Activated naive CD4-positive, alpha-beta T cell (primary cell): ENCODE measurements at places on chromosomes 7 and 10.

DNA sequence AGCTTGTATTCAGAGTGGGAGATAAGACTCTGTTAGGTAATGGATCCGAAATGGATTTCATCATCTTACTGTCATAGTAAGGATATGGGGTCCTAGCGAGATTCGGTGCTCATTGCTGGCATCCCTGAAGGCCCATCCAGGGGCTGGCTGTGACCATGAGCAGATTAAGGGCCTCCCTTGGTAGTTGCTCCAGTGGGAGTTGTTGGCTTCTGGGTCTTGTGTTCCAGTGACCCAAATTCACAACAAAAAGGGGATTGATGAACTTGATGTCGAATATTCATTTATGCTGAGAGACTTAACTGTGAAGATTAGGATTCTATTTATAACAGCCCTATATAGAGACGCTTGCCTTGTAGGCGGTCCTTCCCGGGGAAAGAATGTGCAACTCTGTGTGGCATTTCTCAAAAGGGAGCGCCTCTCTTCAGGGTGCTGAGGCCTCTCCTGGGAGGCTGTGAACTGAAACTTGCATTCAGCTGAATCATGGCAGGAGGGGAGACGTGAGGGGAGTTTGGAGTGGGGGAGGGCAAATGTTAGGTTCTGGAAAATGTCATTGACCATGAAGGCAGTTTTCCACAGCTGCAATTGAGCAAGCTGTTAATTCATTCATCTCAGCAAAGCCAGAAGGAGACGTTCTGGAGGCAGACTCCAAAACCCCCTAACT lies 233.1 kb upstream of the FZD8 start:
- DNase-seq: no peak

- DNase-seq: no peak
These were observed 563.3 kb upstream of the SORCS1 start for GRCh38 chr10:107727767-107728317.

GRCh38 chr10:101682172-101682825 lies 12.7 kb downstream of the FBXW4 start:
- no peak for DNase-seq

DNA sequence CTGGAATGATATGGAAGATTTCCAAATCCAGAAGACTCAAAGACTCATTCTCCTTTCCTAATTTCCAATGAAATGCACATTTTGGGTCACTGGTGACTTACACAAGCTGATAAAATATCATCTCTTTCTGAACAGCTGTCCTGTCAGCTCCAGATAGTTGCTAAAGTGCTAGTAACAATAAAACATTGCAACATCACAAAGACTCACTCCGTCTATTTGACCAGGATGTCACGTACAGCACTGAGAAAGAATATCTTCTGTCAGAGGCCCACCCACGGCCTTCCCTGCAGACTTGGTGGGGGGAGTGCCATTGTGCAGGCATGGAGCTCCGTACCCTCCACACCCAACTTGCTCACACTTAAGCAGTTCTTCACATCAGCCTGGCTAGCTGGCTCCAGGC lies 78.9 kb upstream of the EGR2 start:
- no peak for DNase-seq

GRCh38 chr7:130831817-130832481 lies 97.9 kb upstream of the KLF14 start:
- DNase-seq: no peak

DNA sequence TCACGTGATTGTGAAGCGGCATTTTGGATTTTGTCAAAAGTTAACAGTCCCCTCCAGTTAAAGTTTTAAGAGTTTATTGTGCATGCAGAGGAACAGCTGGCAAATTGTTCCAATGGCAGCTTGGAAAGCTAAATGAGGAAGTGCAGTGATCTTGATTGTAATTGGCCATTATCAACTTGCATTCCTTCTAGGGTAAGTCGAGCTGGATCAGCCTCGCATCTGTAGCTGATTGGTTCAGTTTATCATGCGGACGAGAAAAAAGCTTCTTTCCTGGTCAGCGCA lies 566 bp downstream of the ZNF789 start:
- no peak for DNase-seq

GRCh38 chr7:127347567-127348246 lies 44.8 kb downstream of the ZNF800 start:
- DNase-seq: peak; percentile 70

- DNase-seq: no peak
These were observed 87.3 kb downstream of the LYZL2 start for GRCh38 chr10:30542001-30542894.

DNA sequence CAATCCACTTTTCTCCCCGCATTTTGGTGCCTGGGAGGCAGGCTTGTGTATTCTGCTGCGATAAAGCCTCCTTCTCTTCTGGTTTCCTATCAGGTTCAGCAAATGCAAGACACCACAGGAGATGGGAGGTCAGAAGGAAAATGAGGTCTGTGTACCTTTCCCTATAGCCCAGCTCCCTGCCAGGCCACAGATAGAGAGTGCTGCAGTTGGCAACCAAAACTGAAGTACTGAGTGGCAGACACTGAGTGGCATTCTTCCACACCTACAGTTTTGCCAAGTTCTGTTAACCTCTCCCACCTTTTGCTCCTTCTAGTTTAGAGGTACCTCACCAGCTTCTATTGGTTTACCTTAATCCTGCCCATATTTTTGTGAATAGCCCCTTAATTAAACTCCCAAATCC lies 948.4 kb downstream of the SORCS1 start:
- no peak for DNase-seq

- no peak for DNase-seq
These were observed 281.5 kb downstream of the GRID1 start for GRCh38 chr10:86085136-86085535.

GRCh38 chr10:43982250-43982649 lies 333.6 kb upstream of the ZNF32 start:
- DNase-seq: no peak

DNA sequence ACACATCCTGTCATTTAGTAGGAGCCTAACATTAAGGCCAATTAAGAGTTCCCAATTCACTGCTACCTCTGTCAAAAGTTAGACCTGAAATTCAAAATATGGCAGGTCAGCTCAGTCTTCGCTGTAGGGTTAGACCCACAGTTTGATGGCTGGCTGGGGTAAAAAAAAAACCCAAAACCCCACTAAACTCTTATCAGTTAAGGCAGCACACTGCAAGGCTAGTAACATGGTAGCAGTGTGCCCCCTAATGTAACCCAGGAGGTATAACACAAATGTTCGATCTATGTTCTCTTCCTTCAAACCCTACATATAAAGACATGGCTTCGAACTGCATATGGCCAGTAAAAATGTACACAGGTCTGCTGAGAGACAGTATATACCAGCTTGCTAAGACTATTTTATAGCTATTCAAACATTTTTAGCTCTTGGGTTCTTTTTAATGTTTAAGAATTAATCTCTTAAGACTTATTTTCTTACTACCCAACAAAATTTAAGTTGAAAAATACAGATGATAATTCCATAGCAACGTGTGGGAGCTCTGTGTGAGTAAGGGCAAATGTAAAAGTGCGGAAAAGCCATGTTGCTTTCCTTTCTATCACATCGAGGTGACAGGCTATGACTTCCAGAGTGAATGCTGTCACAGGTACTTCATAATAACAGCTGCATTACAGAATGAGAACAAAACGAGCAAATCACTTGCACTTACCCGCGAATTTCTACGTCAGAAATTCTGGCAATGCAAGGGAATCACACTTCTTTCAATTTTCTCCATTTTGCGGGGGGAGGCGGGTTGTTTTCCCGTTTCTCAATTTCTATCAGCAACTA lies 168.4 kb upstream of the IMMP2L start:
- no peak for DNase-seq

DNA sequence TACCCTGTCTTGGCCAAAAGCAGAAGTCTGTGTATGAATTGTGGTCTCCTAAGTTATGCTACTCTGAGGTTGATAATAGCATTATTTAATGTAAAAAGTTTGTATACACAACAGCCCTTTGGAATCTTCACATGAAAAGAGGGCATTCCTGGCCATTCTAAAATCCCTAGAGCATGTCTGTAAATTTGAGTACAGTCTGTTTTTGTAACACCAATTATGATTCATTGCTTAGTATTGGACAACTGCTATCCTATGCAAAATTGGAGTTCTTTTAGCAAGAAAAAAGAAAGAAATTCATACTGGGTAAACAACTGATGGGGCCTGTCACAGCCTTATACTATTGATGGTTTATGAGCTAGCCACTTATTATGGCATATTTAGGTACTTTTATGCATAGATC lies 10.2 kb downstream of the CUTC start:
- DNase-seq: no peak
